ENCODE measurements at places on chromosomes 1 and 21. TPM values are rescaled to one million over a fixed set of nuclear protein-coding genes. Genes with fewer than 3 reads are reported as not detected.

DNA sequence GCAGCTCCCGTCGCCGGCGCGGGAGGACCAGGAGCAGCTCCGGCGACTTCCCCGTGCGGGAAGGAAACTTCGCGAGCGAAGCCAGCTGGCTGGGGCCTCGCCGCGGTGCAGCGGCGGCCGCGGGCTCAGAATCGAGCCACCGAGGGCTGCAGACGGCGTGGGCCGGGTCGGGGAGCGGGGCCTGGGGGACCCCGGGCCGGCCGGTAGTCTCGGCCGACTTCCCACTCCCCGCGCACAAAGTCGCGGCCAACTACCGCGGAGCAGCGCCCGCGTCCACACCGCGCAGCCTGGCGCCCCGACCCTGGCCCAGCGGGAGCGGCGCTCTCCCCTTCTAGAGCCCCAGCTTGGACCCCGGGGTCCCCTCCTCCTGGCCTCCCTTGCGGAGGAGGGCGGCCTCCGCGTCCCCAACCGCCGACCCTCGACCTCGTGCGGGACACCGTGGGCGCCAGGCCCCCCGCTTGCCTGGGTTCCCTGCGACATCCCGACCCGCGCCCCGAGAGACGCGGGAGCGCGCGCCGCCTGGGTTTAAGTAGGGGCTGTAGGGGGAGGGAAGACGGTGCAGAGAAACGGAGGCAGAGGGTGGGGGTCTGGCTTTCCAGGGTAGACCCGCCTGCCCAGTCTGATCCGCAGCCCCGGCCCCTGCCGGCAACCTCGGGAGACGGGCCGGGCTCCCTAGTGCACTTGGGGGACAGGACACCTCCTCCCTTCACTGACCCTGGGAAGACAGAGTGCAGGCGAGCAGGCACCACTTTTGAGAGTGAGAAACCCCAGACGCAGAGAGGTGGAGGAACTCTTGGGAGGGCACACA, 4.7 kb downstream of the PRDM16 start:
- H3K36me3 ChIP-seq, result no peaks in the 10 kb centered on the region
- H3K27ac ChIP-seq, result no peak overlapping the region
- H3K4me1 ChIP-seq, result no peaks in the 10 kb centered on the region
- peaks cover 8% of the 10 kb centered on the region for H3K27me3 ChIP-seq

GRCh38 chr1:119011116-119011515, 23.0 kb upstream of the TBX15 start:
- no peak overlapping the region for H3K4me3 ChIP-seq
- no peak for DNase-seq
- no peaks in the 10 kb centered on the region for H3K4me1 ChIP-seq
- H3K27ac ChIP-seq, result no peak overlapping the region
- H3K27me3 ChIP-seq, result peaks cover 15% of the 10 kb centered on the region
- no peaks in the 10 kb centered on the region for H3K36me3 ChIP-seq

DNA sequence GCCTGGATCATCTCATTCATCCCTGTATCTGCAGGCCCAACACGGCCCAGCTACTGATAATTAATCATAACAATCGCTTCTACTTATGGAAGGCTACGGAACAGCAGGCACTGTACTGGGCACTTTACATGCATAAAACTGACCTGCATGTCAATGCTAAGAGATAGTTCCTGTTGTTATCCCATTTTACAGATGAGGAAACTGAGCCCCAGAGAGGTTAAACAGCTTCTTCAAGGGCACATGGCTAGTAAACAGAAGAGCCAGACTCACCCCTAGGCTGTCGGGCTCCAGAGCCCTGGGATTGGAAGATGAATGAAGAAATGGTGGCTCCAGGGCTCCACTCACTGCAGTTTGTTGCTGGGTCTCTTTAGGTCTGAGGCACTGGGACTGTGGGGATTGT, 27.3 kb upstream of the VPS13D start:
- no peak overlapping the region for H3K4me3 ChIP-seq
- H3K27me3 ChIP-seq, result no peaks in the 10 kb centered on the region
- H3K27ac ChIP-seq, result no peak overlapping the region

GRCh38 chr1:153827168-153827964, 52.2 kb downstream of the SLC27A3 start:
- H3K27ac ChIP-seq, result no peak overlapping the region

DNA sequence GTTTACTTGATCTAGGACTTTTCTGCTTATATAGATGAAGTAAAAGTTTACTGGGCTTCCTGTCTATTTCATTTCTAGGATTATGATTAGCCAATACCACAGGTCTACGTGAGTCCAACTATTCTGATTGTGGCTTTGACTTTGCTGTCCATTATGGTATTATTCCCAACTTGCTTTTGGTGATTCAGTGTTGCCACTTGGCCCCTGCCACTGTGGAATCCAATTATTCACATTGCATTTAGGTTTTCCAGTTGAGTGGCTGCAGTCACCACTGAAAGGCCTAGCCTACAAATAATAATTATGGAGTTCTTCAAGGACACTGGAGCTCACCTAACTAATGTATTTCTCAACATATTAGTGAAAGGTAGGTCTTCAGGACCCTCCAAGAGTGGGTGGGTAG, 574.3 kb upstream of the USP24 start:
- H3K27me3 ChIP-seq, result no peaks in the 10 kb centered on the region
- H3K27ac ChIP-seq, result no peak overlapping the region
- DNase-seq, result no peak
- H3K4me3 ChIP-seq, result no peak overlapping the region

Gene CDA
- not detected for total RNA-seq

- no peaks in the 10 kb centered on the region for H3K27me3 ChIP-seq
- H3K4me1 ChIP-seq, result no peaks in the 10 kb centered on the region
- no peak overlapping the region for H3K27ac ChIP-seq
- DNase-seq, result no peak
Observed at GRCh38 chr21:38815060-38815405, 9.3 kb downstream of the ETS2 start.

GRCh38 chr1:35962952-35963351, 32.0 kb downstream of the AGO3 start:
- no peaks in the 10 kb centered on the region for H3K4me1 ChIP-seq
- H3K27ac ChIP-seq, result no peak overlapping the region
- H3K36me3 ChIP-seq, result no peaks in the 10 kb centered on the region
- H3K27me3 ChIP-seq, result no peaks in the 10 kb centered on the region
- H3K4me3 ChIP-seq, result no peak overlapping the region

DNA sequence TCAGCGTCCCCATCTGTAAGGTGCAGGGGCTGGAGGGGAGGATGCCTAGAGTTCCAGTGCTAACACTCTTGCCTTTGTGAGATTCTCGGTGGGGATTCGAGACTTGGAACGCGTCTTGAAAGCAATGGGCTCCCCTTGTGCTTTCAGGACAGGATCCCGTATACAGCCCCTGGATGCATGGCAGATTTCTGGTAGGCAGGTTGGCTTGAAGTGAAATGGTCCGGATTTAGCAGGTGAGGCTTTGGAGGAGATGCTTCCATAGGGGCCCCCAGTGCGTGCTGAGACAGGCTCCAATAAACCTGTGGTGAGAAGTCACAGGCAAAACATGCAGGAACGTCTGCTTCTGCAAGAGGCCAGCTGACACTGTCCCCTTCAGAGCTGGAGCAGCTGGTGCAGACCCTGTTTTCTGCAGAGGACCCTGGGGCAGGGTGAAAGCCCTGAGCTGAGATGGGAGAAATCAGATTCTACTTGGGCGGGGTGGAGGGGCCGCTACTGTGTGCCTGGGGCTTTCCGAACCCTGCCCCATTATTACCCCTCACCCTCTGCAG, 270.4 kb downstream of the PTPRU start:
- no peak overlapping the region for H3K27ac ChIP-seq
- no peaks in the 10 kb centered on the region for H3K4me1 ChIP-seq
- H3K4me3 ChIP-seq, result no peak overlapping the region
- no peaks in the 10 kb centered on the region for H3K27me3 ChIP-seq
- no peaks in the 10 kb centered on the region for H3K36me3 ChIP-seq

Gene ACOT7
- total RNA-seq, result 109 TPM

GRCh38 chr1:86505564-86505902, 36.8 kb downstream of the CLCA1 start:
- H3K4me3 ChIP-seq, result no peak overlapping the region
- no peak for DNase-seq
- no peaks in the 10 kb centered on the region for H3K36me3 ChIP-seq
- H3K27ac ChIP-seq, result no peak overlapping the region
- H3K4me1 ChIP-seq, result no peaks in the 10 kb centered on the region

Gene ZBTB8B
- total RNA-seq, result not detected

- no peaks in the 10 kb centered on the region for H3K36me3 ChIP-seq
- peaks cover 13% of the 10 kb centered on the region for H3K4me1 ChIP-seq
- peak overlapping the region; percentile 10 for H3K27ac ChIP-seq
- H3K27me3 ChIP-seq, result no peaks in the 10 kb centered on the region
Observed at GRCh38 chr1:61085983-61086644, 3.8 kb downstream of the NFIA start.

DNA sequence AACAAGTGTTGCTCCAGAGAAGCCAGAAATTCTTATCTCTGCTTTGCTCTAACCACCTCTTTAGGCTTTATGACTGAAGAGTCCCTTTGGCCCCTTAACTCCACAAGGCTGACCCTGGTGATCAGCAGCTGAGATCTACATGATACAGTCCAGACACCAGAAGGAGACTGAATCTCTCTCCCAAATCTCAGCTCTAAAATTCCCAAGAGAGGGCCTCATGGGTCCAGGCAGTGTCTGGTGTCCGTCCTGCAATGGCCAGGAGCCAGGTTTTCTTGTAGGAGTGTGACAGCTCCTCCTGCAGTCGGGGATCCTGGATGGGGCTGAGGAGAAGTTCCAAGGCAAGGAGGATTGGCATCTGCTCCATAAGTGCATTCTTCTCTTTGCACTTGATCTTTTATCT, 35.3 kb downstream of the L1TD1 start:
- no peaks in the 10 kb centered on the region for H3K4me1 ChIP-seq
- H3K36me3 ChIP-seq, result no peaks in the 10 kb centered on the region
- H3K4me3 ChIP-seq, result no peak overlapping the region
- no peaks in the 10 kb centered on the region for H3K27me3 ChIP-seq
- DNase-seq, result no peak

Gene NBPF19
- total RNA-seq, result 16.6 TPM

DNA sequence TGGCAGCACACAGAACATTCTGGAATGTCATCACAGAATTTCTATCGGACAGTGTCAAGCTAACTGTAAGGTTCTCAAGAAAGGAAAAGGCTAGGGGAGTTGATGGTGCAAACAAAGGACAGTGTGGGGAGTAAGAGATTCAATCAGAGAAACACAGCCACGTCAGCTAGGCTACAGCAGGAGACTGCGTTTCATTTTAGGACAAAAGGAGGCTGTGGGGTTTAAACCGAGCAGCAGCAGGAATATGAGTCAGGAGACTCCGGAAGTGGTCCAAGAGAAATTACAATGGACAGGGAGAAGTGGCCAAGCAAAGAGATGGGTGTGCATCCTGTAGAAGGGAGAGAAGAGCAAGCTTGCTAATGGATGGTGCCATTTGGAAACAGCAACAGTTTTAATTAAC, 37.4 kb upstream of the C1orf198 start:
- H3K36me3 ChIP-seq, result peaks cover 27% of the 10 kb centered on the region
- no peak overlapping the region for H3K27ac ChIP-seq
- H3K4me1 ChIP-seq, result no peaks in the 10 kb centered on the region
- DNase-seq, result no peak

DNA sequence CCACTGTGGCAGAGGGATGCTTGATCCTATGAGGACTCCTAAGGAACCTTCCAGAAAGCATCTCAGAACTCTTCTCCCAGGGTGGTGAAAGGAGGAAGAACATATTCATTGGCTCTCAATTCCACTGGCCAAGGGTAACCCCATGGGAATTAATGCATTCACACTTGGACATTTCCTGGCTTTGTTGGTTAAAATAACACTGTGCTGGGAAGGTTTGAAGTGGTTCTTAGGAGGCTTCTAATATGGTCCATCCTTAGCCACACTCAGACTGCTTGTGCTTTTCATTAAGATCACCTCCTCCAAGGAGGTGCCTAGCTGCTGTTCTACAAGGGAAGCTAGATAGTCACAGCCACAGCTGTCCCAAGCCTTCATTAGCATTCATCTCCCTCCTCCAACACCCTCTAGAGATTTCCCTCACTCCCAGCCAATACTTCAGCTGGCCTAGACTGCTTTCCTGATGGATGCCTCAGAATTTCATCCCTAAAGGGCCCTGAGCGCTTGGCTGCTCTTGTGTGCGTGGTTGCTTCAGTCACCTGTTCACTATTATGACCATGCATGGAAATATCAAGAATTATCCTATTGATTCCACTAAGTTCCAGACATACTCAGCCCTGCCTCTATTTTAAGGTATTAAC, 544.4 kb downstream of the PLPP3 start:
- H3K27ac ChIP-seq, result no peak overlapping the region
- H3K27me3 ChIP-seq, result no peaks in the 10 kb centered on the region
- no peaks in the 10 kb centered on the region for H3K36me3 ChIP-seq
- no peaks in the 10 kb centered on the region for H3K4me1 ChIP-seq

- DNase-seq, result no peak
- no peak overlapping the region for H3K27ac ChIP-seq
- no peak overlapping the region for H3K4me3 ChIP-seq
- H3K27me3 ChIP-seq, result no peaks in the 10 kb centered on the region
- no peaks in the 10 kb centered on the region for H3K4me1 ChIP-seq
Observed at GRCh38 chr1:37255136-37255795, 219.1 kb upstream of the ZC3H12A start.

DNA sequence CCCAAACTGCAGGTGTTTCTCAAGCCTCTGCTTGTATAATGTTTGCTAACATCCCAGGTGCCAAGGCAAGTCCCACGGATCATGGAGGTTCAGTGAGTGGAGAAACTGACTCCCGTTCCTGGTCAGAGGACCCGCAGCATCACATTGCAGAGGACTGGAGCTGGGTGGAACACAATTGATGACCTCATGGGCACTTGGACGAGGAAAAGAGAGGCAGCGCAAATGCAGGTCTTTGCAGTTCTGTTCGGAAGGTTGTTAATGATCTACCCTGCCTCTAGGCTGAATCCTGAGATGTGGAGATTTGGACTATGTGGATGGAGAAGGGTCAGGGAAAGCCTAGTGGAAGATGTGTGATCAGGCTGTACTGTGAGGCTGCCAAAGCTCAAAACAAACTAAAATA, 192.9 kb downstream of the DUSP10 start:
- DNase-seq, result no peak
- no peaks in the 10 kb centered on the region for H3K27me3 ChIP-seq
- H3K27ac ChIP-seq, result no peak overlapping the region
- no peak overlapping the region for H3K4me3 ChIP-seq
- H3K36me3 ChIP-seq, result no peaks in the 10 kb centered on the region

Gene MCOLN2
- 103 TPM for total RNA-seq

GRCh38 chr1:236292425-236292824, 10.7 kb upstream of the ERO1B start:
- DNase-seq, result no peak
- H3K4me1 ChIP-seq, result no peaks in the 10 kb centered on the region
- H3K36me3 ChIP-seq, result no peaks in the 10 kb centered on the region
- no peaks in the 10 kb centered on the region for H3K27me3 ChIP-seq
- H3K27ac ChIP-seq, result no peak overlapping the region
- H3K4me3 ChIP-seq, result no peak overlapping the region

Gene FAM72C
- total RNA-seq, result 5.3 TPM

Gene CFHR3
- total RNA-seq, result not detected

DNA sequence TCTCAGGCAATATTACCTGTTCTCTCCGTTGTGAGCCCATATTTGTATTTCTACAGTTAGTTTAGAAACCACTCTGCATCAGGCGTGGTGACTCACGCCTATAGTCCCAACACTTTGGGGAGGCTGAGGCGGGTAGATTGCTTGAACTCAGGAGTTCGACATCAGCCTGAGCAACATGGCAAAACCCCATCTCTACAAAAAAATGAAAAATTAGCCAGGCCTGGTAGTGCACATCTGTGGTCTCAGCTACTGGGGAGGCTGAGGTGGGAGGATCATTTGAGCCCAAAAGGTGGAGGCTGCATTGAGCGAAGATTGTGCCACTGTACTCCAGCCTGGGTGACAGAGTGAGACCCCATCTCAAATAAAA, 19.7 kb upstream of the ID3 start:
- H3K36me3 ChIP-seq, result no peaks in the 10 kb centered on the region
- no peak overlapping the region for H3K4me3 ChIP-seq
- H3K4me1 ChIP-seq, result peaks cover 27% of the 10 kb centered on the region
- no peaks in the 10 kb centered on the region for H3K27me3 ChIP-seq
- no peak for DNase-seq
- H3K27ac ChIP-seq, result no peak overlapping the region

Gene IBA57
- 12.6 TPM for total RNA-seq

Measured in CD8-positive, alpha-beta memory T cell (primary cell).